Activated CD4-positive, alpha-beta T cell treated with anti-CD3 and anti-CD28 coated beads, Interleukin-10, Interleukin-2, amounts not matched to agents 100 ng/mL and 50 ng/mL, durations not matched to agents 16 hours and 8 hours (primary cell): ENCODE measurements at places on chromosomes 16 and 17.
A peak's percentile ranks its signal among the peaks of the same experiment; 100 is the strongest.

- no peak for DNase-seq
Measured at GRCh38 chr16:78608305-78608776, 508.9 kb downstream of the WWOX start.

DNA sequence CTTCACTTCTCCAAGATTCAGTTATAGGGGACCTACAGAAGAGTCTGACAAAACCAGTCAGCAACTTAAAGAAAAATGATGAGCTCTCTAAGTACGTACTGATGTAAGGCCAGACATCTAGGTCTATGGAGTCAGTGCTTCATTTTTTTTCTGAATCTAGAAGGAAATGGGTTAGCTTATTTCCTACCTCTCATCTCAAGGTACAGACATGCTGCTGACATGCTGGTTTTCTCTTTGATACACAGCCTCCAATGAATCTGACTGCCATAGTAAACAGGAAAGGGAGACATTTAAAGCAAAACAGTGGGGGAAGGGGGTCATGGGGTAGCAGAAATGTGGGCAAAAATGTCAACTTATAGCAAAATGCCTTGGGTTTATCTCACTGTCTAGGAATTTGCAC, 16.4 kb downstream of the CDR2 start:
- peak; percentile 38 for DNase-seq

DNA sequence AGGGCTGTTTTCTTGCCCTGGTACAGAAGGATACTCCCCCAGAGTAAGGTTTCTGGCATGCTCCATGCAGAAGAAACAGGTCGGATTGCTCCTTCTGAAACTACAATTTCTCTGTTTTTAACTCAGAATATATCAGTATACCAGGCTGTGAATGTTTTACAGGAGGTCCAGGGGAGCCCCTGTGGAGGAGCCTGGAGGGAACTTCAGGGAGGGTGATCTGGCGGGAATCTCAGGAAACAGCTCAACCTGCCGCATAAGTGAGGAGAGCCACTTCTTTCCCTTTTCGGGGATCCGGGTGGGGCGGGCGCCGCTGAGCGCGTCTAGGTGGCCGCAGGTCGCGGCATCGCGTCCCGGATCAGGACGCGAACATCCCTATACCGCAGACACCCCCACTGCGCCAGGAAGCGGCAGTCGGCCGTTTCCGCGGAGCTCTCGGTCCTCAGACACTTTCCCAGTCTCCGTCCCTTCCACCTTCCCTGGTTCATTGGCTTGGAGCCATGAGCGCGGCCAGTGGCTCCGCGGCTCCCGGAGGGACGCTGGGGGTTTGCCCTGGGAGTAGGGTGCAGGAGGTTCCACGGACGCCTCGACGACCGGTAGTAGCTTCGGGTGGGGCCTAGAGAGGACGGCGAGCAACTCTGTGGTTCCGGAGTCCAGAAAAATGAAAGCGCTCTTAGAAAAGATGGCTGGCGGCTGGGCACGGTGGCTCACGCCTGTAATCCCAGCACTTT, 3.1 kb upstream of the ZNF764 start:
- DNase-seq, result peak; percentile 34

GRCh38 chr16:10114409-10114808, 67.8 kb downstream of the GRIN2A start:
- DNase-seq, result no peak

DNA sequence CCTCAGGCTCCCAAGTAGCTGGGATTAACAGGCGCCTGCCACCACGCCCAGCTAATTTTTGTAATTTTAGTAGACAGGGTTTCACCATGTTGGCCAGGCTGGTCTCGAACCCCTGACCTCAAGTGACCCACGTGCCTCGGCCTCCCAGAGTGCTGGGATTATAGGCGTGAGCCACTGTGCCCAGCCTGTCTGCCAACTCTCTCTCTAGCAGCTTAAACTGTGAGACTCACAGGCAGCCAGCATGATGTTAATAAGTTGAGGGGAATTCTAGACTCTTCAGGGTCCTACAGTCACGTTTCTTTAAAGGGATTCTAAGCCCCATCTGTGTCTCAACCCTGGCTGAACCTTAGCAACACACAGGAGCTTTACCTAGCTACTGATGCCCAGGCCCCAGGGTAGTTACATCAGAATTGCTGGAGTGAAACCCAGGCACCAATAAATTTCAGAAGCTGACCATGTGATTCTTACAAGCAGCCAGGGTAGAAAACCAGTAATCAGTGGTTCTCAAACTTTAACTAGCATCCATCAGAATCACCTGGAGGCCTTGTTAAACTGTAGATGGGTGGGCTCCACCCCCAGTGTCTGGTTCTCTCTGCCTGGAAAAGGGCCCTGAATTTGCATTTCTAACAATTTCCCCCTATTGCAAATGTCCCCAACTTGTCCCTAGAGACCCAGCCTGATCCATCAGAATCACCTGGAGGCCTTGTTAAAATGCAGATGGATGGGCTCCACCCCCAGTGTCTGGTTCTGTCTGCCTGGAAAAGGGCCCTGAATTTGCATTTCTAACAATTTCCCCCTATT, 30.7 kb downstream of the GPRC5B start:
- DNase-seq, result no peak

DNA sequence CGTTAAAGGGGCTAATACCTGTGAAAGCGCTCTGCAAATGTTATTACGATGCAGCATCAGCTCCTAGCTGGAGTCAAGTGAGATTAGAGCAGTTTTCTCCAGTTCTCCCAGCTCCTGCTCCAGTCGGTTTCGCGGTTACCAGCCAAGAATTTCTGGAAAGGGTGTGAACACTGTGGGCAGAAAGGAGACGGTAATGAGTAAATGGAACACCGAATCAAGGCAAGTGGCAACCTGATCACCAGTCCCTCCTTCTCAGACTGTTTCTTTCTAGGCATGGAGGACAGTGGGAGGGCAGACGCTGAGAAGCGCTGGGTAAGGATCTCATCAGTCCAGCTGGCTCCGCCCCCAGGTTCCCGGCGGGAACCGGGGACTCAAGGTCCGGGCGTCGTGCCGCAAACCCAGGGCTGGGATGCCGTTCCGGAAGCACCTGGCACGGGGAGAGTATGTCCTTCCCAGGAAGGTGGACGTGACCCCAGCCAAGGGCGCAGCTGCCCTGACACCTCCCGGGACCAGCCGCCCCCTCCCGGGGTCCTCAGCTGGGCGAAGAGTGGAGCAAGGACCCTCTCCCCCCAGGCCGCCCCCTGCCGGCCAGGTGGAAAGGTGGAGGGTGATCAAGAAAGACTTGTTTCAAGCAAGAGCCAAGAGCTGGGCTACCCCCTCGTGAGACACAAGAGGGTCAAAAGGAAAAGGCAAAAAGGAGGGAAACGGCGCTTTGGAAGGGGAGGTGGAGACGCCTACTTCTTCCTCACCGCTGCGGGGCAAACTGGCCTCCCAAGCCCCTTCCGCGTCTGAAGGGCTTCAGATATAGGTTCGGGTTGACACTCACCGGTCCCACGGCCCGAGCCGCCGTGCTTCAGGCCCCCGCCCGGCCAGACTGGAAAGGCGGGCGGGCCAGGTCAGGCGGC, 481 bp downstream of the MYO19 start:
- peak; percentile 66 for DNase-seq

- no peak for DNase-seq
Measured at GRCh38 chr16:580946-581498, 8.8 kb upstream of the RAB40C start.

GRCh38 chr17:65583921-65584603, 22.6 kb upstream of the AXIN2 start:
- no peak for DNase-seq

GRCh38 chr17:48558831-48559121, 13.9 kb upstream of the HOXB2 start:
- no peak for DNase-seq

DNA sequence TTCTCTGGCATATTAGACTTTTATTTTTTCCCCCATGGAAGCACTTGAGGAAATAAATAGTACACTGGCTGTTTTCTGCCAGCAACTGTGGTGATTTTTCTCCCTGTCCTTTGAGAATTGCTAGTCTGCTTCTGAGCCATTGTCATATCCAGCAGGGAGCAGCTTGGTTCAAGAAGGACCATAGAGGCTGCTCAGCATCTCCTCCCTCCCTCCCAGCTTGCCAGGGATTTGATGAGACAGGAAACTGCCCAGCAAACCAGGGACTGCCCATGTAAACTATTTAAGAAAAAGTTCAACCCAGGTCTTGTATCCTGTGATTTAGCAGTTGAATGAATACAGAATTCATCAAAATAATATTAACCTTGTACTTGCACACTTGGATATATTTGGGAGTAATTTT, 39.5 kb downstream of the CYB5B start:
- no peak for DNase-seq

- no peak for DNase-seq
Measured at GRCh38 chr16:77684181-77684526, 38.2 kb upstream of the NUDT7 start.

GRCh38 chr16:56421976-56422669, 3.2 kb downstream of the AMFR start:
- DNase-seq, result no peak

- DNase-seq, result no peak
Measured at GRCh38 chr16:82963653-82964052, 336.9 kb downstream of the CDH13 start.

DNA sequence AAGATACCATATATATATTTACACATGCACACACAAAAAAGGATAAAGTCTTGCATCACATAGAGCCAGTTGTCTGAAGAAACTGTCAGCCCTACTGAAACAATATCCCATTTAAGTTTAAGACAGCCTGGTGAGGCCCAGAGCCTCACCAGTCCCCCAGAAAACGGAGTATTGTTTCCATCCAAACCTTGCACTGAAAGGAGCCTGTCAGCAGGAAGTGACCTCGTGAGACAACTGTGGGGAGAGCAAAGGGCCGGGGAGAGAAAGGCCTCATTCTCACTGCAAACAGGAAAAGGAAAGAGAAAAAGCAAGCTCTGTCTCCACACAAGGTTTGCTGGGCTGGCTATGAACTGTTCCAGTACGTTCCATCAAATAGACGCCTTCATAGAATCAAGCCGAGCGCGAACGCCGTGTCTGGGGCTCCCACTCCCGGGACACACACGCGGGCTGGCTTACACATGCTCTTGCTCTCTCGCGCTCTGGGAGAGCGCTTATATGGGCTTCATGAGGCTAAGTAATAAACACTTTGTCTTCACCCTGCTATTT, 44.4 kb upstream of the ZFHX3 start:
- no peak for DNase-seq

- no peak for DNase-seq
Measured at GRCh38 chr17:82007495-82008257, 15.0 kb downstream of the CENPX start.

- no peak for DNase-seq
Measured at GRCh38 chr16:85626191-85626981, 13.3 kb downstream of the GSE1 start.

- DNase-seq, result no peak
Measured at GRCh38 chr17:17710728-17711541, 29.7 kb downstream of the RAI1 start.

GRCh38 chr17:61412860-61413660, 13.4 kb downstream of the TBX2 start:
- no peak for DNase-seq

- no peak for DNase-seq
Measured at GRCh38 chr16:25013049-25013448, 2.1 kb downstream of the ARHGAP17 start.

- peak; percentile 9 for DNase-seq
Measured at GRCh38 chr16:19153876-19154275, 14.2 kb upstream of the SYT17 start.

DNA sequence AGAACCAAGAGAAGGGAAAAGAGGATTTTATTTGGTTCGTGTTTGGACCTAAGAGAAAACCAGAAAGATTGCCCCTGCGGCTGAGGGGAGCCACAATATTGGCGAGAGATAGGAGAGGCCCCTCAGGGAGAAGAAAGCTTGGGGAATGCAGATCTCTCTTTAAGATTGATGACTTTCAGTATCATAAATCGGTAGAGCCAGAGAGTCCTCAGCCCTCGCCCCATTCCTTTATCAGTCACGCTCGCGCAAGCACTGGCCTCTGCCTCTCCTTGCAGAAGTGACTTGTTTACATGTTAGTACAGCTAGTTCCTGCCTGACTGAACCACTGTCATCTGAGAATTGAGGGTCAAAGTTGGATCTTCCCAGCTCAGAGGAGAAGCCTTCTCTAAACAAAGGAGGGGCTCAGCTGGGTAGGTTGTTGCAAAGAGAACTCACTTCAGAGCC, 21.5 kb upstream of the KRT19 start:
- DNase-seq, result no peak

- DNase-seq, result no peak
Measured at GRCh38 chr17:231191-231965, 49.9 kb upstream of the DOC2B start.

DNA sequence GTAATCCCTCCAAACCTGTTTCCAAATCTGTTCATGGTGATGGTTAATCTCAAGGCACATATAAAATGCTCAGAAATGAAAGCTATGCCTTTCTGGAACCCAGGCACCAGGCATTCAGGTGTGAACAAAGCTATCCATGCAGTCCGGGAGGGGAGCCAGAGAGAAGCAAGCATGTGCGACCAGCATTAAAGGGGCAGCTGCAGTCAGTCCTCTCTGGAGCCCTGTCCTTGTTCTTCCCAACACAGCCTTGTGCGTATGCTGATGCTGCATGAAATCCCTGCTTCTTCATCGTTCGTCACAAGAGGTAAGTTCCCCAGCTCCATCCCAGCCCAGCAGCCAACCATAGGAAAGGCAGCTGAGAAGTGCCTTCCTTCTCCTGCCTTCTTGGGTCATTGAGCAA, 148.7 kb downstream of the GRIN2A start:
- no peak for DNase-seq

GRCh38 chr17:1592751-1593629, 30.4 kb upstream of the PITPNA start:
- DNase-seq, result no peak

DNA sequence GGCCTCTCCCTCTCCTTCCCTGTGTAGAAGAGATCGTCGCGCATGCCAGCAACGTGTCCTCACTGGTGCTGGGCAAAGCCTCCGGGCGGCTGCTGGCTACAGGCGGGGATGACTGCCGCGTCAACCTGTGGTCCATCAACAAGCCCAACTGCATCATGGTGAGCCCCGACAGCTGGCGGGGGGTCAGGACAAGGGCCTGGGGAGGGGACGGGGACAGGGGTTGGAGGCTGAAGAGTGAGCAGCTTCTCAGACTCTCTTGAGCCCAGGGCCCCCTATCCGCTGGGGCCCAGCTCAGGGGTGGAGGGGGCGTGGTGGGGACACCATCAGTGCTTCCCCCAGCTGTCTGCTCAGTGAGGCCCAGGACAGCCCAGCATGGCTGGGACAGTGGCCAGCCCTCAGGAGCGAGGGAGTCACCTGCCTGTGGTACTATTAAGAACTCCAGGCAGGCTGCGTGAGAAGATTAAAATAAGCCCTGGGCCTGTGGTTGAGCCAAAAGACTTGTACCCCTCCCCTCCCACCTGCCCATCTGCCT, 6.2 kb downstream of the KATNB1 start:
- no peak for DNase-seq

DNA sequence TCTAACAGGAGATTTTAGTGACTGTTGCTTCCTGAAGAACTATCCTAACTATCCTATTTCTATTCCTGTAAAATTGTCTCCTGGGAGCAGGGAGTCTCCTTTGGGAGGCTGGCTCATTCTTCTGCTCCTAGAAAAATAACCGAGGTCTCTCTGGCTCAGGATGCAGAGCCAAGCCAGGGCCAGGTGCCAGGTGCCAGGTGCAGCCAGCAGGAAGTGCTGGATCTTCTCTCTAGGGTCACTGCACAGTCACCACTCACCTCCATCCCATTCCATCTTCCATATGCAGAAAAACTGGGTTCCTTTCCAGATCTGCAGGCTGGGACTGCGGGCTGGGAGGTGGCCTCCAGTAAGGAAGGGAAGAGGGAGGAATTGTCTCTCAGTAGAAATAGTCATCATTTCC, 3.8 kb upstream of the TMC7 start:
- DNase-seq, result no peak

GRCh38 chr16:959232-960040, 11.3 kb downstream of the LMF1 start:
- DNase-seq, result no peak
